ENCODE measurements at places on chromosomes 5 and 9. TPM values are rescaled to one million over a fixed set of nuclear protein-coding genes. Genes with fewer than 3 reads are reported as not detected.

- no peak for DNase-seq
Observed at GRCh38 chr9:121182101-121182836, 19.4 kb downstream of the RAB14 start.

DNA sequence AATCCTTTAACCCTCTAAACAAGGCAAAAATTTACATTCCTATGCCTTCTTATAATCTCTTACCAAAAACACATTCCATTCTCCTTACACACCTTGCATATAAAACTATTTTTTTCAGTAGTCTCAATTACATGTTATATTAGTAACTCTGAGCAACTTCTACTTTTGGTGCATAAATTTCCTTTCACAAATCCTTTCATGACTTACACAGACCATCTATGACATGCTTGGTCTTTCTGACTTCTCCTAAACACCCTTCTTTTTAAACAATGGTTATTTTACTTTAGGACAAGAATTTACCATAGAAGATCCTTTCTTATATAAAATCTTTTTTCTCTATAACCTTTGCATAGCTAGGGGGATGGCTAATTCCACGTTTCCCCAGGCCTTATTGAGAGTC, 208.0 kb upstream of the ARRDC3 start:
- no peak for DNase-seq

DNA sequence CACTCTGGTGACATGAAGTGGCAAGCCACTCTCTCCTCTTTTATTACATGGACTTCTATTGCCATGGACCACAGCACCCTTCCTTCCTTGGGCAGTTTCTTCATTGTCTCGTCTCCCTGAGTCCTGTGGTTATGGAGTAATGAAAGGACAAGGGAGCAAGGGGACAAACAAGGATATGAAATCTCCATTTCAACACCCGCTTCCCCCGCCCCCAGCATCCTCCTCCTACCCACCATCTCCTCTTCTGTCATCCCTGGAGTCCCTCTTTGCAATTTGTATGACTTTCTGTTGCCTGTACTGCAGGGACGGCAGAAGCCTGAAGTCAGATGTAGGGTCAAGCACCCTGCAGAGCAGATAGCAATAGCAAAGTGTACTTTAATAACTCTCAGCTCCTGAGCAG, 300.7 kb upstream of the CLINT1 start:
- DNase-seq, result no peak

- no peak for DNase-seq
Observed at GRCh38 chr5:1436036-1436435, 9.2 kb downstream of the SLC6A3 start.

GRCh38 chr5:60223342-60223741, 329.8 kb upstream of the PDE4D start:
- no peak for DNase-seq

- DNase-seq, result no peak
Observed at GRCh38 chr9:93690618-93691017, 114.2 kb downstream of the PHF2 start.

- DNase-seq, result no peak
Observed at GRCh38 chr5:32790411-32790951, 79.4 kb downstream of the NPR3 start.

The HTR4 gene
- 3.1 TPM for total RNA-seq

The NTRK2 gene
- total RNA-seq, result 3.0 TPM

The GZMA gene
- total RNA-seq, result not detected

The LRRC19 gene
- total RNA-seq, result not detected

The WWC1 gene
- total RNA-seq, result 1.1 TPM

The FAM200C gene
- 9.6 TPM for total RNA-seq

The PNPLA7 gene
- total RNA-seq, result 4.3 TPM

The PARP8 gene
- total RNA-seq, result 26.9 TPM
